ENCODE measurements at places on chromosomes 1 and 21.

DNA sequence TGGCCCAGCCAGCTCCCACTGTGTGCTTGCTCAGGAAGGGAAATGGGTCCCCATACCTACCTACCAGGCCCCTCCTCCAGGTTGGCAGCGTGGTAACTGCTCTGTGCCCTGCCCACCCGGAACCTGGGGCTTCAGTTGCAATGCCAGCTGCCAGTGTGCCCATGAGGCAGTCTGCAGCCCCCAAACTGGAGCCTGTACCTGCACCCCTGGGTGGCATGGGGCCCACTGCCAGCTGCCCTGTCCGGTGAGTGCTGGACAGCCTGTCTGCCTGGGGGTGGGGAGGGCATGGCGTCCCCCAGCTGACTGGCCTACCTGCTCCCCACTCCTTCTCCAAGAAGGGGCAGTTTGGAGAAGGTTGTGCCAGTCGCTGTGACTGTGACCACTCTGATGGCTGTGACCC, 10.8 kb upstream of the LRRC71 start:
- DNase-seq, result no peak
- H3K4me3 ChIP-seq, result no peak overlapping the region
- no peaks in the 10 kb centered on the region for H3K4me1 ChIP-seq
- H3K27ac ChIP-seq, result no peak overlapping the region
- H3K36me3 ChIP-seq, result no peaks in the 10 kb centered on the region

DNA sequence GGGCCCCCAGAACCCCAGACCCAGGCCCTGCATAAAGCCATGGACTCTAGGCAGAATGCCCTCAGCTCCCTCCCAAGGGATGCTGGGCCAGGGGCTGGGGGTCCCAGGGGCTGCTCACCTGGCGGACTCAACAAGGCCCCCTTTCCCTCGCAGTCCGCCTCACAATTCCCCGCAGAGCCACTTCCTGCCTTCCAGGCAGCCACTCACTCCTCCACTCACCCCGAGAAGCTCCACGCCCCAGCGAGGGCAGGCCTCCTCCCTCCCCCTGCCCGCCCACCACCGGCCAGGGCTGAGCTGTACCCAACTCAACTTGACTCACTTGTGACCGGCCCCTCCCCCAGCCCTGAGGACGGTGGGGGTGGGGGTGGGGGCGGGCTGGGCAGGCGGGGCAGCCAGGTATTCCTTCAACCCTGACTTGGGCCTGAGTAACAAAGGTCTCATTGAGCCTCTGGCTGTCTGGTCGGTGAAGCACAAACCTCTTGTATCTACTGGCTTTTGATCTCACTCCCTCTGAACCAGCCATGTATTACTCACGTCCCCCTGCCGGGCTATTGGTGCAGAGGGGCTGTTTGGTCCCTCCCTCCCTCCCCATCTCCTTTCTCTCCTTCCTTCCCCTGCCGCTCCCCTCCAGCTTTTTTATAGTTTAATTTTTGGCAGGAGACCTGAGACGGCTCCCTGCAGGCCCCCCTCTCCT, 5.9 kb downstream of the BLACAT1 start:
- H3K4me3 ChIP-seq, result peak overlapping the region; percentile 54
- peaks cover 11% of the 10 kb centered on the region for H3K4me1 ChIP-seq
- H3K27ac ChIP-seq, result peak overlapping the region; percentile 76
- peak; percentile 74 for DNase-seq
- H3K36me3 ChIP-seq, result no peaks in the 10 kb centered on the region

DNA sequence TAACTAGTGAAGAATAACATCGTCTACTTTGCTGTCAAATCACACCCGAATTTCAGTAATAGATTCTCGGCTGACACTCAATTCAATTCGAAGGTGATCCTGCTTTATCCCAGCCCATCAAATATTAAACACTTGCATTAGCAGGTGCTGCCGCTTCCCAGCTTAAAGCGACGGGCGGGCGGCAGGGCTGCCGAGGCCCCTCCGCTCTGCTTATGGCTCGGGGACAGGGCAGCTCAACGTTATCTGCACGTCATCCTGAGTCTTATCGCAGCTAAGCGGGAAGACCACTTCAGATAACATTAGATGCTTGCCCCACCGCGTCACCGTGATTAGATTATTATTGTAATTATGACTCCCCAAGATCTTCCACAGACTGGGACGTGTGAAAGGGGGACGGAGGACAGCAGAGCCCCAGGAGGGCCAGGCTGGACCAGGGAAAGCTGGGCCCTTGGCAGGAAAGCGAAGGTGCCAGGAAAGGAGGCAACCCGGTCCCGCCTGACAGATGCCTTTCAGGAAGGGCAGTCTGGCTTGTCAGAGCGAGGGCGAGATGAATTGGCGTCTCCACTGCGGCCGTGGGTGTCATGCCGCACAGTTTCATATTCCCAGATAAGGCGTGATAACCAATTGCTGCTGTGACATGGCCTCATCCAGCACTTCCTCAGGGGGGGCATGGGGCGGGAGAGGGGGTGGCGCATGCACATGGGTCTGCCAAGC, 37.0 kb downstream of the DMAP1 start:
- H3K4me1 ChIP-seq, result no peaks in the 10 kb centered on the region
- DNase-seq, result no peak
- no peak overlapping the region for H3K4me3 ChIP-seq
- no peaks in the 10 kb centered on the region for H3K36me3 ChIP-seq

DNA sequence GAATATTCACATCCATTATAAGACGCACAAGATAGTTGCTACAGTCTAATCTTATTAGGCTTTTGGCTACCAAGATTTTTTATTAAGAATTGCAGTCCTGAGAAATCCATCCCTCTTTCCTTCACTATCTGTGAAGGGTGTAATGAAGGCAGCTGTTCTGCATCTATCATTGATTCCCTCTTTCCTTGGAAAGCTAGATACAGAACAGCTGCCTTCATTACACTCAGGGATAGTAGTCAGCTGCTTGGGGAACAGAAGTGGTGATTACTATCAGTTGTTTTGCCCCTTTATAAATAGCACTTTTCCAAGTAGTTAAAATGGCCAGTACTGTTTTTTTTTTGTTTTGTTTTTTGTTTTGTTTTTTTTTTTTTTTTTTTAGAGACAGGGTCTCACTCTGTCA, 70.2 kb downstream of the IARS2 start:
- H3K36me3 ChIP-seq, result peaks cover 34% of the 10 kb centered on the region
- H3K27ac ChIP-seq, result no peak overlapping the region
- H3K4me3 ChIP-seq, result no peak overlapping the region
- DNase-seq, result no peak
- H3K27me3 ChIP-seq, result no peaks in the 10 kb centered on the region

DNA sequence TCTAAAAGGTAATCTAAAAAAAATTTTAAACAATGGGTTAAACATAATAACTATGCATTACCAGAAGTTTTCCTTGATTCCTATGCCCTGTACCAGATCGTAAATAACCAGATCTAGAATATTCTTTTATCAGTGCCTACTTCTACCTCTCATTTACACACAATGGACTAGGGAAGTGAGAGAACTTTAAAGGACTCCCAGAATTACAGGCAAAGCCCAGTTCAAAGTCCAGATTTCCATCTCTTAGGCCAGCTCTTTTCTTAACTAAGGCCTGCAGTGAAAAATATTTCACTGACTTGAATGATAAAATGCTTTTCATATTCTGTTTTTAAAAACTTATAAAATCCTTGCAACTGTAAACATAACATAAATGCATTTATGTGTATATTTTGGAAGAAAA, 32.6 kb downstream of the ESRRG start:
- no peak overlapping the region for H3K27ac ChIP-seq
- no peak for DNase-seq
- no peaks in the 10 kb centered on the region for H3K27me3 ChIP-seq
- no peaks in the 10 kb centered on the region for H3K36me3 ChIP-seq
- H3K4me1 ChIP-seq, result no peaks in the 10 kb centered on the region

DNA sequence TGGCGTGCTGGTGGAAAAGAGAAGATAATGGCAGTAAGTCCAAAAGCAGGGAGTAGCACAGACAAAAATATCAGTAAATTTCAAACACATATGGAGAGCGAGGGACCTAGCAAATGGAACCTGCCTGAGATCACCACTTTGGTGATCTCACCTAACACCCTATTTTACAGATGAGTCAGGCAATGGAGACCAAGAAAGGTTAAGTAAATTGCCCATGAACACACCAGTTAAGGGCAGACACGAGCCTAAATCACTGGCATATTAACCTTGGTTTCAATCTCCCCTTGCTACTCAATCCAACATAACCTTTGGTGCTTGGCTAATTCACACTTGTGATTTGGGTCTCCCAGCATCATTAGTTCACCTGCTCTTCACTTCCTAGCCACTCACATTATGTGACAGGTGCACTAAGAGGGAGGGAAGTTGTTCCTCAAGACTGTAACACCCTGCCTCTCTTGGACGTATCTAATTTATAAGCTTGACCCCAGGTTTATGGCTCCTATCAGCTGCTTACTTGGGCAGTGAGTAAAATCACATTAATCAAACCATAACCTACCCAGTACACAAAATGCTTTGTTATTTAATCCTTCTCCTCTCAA, 11.5 kb downstream of the ZNF697 start:
- no peak overlapping the region for H3K27ac ChIP-seq
- peaks cover 34% of the 10 kb centered on the region for H3K27me3 ChIP-seq
- H3K36me3 ChIP-seq, result no peaks in the 10 kb centered on the region
- no peaks in the 10 kb centered on the region for H3K4me1 ChIP-seq
- DNase-seq, result no peak
- H3K4me3 ChIP-seq, result no peak overlapping the region

DNA sequence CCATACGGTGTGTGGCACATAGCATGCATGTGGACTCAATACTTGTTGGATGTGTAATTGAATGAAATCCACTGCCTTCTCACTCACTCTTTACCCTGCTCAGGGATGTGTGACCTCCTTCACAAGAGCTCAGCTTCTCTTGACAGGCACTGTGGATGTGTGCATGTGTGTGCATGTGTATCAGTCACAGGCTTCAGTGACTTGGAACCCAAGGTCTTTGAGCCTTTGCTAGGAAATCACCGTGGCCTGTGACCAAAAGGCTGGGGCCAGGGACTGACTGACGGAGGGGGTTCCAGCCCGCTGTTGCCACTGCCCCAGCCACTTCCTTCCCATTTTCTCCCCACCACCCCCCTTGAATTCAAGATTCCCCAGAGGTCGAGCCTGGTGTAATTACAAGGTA, 144.4 kb upstream of the POU3F1 start:
- peaks cover 33% of the 10 kb centered on the region for H3K27me3 ChIP-seq
- no peaks in the 10 kb centered on the region for H3K36me3 ChIP-seq
- DNase-seq, result no peak
- H3K27ac ChIP-seq, result no peak overlapping the region
- H3K4me3 ChIP-seq, result no peak overlapping the region
- no peaks in the 10 kb centered on the region for H3K4me1 ChIP-seq

GRCh38 chr1:17597651-17598050, 58.2 kb downstream of the ARHGEF10L start:
- no peak overlapping the region for H3K4me3 ChIP-seq
- no peaks in the 10 kb centered on the region for H3K4me1 ChIP-seq
- no peaks in the 10 kb centered on the region for H3K36me3 ChIP-seq

DNA sequence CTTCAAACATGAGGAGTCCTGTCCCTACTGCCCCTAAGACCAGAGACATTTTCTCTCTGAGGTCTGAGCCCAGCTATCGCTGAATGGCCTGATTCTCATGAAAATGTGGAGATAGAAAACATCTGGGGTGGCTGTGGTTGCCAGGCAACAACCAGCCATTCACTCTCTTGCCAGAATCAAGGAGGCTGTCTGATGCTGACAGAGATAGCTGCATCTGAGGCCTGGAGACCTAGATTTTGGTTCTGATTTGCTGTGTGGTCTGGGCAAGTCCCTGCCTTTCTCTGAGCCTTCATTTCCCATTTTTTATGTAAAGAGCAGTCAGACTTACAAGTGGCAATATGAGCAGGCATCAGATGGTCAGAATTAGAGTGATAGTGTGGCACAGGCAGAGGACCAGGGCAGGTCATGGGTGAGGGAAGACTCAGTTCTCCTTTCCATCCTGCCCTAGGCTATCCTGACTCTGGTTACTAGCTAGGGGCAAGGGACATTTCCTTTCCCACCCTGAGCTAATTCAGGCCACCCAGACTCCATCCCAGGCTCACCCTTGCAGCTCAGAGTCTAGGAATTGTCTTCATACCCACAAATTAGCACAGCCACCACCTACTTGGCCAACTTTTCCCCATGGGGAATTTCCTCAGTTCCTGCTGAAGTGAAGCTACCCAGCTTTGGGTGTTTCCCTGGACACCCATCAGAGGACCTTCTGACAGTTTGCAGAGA, 20.0 kb upstream of the RNF19B start:
- peak; percentile 76 for DNase-seq
- H3K27me3 ChIP-seq, result no peaks in the 10 kb centered on the region
- H3K27ac ChIP-seq, result peak overlapping the region; percentile 62
- no peak overlapping the region for H3K4me3 ChIP-seq
- peaks cover 90% of the 10 kb centered on the region for H3K4me1 ChIP-seq

- H3K36me3 ChIP-seq, result peaks cover under 1% of the 10 kb centered on the region
- no peaks in the 10 kb centered on the region for H3K27me3 ChIP-seq
- no peak overlapping the region for H3K27ac ChIP-seq
These were observed 7.2 kb downstream of the B3GALT6 start for GRCh38 chr1:1239227-1239613.

DNA sequence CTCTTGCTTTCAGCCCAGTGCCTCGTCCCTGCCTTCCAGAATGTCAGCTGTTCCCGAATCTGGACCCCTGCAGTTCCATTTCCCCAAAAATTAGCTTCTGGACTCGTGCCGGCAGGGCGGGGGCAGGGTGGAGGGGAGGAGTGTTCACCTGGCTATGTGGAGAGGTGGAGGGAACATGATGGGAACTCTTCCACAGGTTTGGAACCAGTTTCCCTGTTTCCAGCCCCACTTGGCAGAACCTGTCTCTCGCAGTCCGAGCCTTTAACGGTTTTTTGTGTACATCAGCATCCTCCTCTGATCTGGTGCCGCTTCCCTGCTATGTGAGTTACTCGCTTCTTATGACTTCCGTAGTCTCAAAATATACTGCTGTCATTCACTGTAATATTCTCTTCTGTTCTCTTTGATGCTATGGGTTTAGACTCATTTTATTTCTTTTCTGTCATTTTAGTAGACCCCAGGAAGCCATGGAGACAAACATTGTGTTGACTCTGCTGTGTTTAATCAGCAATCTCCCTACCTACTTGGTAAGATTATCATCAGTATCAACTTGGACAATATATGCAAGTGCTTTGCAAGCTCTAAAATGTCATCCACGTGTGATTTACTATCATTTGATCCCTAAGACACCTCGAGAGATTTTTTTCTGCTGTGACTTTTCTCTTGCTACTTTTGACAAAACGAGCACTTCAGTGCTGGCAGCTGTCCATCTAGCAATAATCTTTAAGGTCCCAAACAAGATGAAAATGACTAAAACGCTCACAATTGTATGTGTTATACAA, 33.3 kb upstream of the HNRNPU start:
- no peaks in the 10 kb centered on the region for H3K4me1 ChIP-seq
- no peak overlapping the region for H3K27ac ChIP-seq
- no peaks in the 10 kb centered on the region for H3K36me3 ChIP-seq
- DNase-seq, result no peak

GRCh38 chr1:165679282-165680036, 18.9 kb downstream of the ALDH9A1 start:
- H3K36me3 ChIP-seq, result peaks cover 62% of the 10 kb centered on the region
- H3K27ac ChIP-seq, result peak overlapping the region; percentile 14
- no peak overlapping the region for H3K4me3 ChIP-seq
- no peaks in the 10 kb centered on the region for H3K27me3 ChIP-seq
- no peak for DNase-seq
- peaks cover 21% of the 10 kb centered on the region for H3K4me1 ChIP-seq

- peaks cover 31% of the 10 kb centered on the region for H3K27me3 ChIP-seq
- H3K27ac ChIP-seq, result no peak overlapping the region
- DNase-seq, result no peak
- H3K36me3 ChIP-seq, result no peaks in the 10 kb centered on the region
- peaks cover 3% of the 10 kb centered on the region for H3K4me1 ChIP-seq
These were observed 3.4 kb downstream of the NCAM2 start for GRCh38 chr21:21001591-21002100.

All from activated CD8-positive, alpha-beta memory T cell treated with anti-CD3 and anti-CD28 coated beads, Interleukin-2, amount 10 ng/mL, durations not matched to agents 7 days and 5 days (primary cell).